Astrocyte (in vitro differentiated cells and primary cell): ENCODE measurements at places on chromosomes 11 and 22. TPM values are rescaled to one million over a fixed set of nuclear protein-coding genes. Genes with fewer than 3 reads are reported as not detected.

MRGPRE gene
- not detected in 2 replicates for total RNA-seq

PDE2A gene
- total RNA-seq: 0.75 and 0.82 TPM in 2 replicates

DNA sequence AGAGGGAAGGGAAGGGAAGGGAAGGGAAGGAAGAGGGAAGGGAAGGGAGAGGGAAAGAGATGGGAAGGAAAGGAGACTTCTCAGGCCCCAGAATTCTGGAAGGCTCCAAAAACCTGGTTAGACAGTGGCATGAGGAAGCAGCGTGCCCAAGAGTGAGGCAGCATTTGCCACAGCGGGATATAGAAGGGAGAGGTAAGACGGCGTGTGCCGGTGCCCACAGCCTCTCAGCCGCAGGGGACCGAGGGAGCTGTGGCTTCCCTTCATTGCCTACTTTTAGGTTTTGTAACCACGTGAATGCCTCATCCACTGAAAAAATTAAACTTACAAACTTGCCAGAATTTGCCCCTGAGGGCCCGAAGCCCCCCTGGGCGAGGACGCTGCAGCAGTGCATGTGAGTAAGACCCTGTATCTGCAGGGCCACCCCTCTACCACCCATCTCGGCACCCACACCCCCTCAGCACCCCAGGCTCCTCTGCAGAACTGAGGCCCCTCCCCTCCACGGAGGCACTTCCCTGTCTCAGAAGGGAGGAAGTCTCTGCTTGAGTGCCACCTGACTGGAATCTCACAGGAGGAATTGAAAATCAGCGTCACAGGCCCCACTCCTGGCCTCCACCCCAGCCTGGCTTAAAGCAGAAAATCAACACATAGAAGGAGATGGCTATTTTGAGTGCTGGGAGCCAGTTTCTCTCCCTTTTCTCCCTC is 58.1 kb downstream of the LINC01488 start:
- no peaks in the 10 kb centered on the region for H3K27me3 ChIP-seq
- no peaks in the 10 kb centered on the region for H3K36me3 ChIP-seq
- no peak for DNase-seq
- H3K4me3 ChIP-seq: no peak overlapping the region
- peaks cover 9% of the 10 kb centered on the region for H3K4me1 ChIP-seq

APOA5 gene
- not detected in 2 replicates for total RNA-seq

DNA sequence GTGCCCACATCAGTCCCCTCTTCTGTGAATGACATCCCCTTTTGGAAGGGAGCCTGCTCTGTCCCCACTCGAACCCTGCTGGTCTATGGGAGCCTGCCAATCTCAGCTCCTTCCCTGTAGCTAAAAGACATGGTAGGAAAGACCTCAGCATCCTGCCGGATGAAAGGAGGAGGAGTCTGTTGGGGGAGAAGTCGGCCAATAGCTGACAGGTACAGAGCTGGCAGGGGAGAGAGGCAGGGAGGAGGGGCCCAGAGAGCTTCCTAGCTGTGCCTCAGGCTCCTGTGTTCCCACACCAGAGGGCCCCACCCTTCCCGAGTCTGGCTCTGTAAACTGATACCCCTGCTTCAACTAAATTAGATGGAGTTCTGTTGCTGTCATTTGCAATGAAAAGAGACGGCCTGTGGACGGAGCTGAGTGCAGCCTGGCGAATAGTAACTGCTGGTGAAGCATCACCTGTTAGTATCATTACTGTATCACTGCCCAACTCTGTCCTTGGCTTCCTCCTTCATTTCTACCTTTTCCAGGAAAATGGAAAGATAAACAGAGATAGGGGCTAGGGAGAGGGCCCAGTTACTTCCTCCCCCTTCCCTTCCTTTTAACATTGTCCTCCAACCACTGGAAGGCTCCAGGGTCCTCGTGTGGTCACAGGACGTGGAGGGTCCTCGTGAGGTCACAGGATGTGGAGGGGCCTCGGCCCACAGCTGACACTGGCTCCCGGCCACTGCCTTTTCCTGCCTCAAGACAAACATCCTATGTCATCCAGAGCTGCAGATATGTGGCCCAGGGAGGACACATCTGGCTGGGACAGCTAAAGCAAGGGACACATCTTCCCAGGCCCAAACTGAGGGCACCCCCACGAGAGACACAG is 15.1 kb downstream of the FXYD6 start:
- H3K4me1 ChIP-seq: no peaks in the 10 kb centered on the region
- H3K27ac ChIP-seq: no peak overlapping the region
- H3K36me3 ChIP-seq: no peaks in the 10 kb centered on the region

DNA sequence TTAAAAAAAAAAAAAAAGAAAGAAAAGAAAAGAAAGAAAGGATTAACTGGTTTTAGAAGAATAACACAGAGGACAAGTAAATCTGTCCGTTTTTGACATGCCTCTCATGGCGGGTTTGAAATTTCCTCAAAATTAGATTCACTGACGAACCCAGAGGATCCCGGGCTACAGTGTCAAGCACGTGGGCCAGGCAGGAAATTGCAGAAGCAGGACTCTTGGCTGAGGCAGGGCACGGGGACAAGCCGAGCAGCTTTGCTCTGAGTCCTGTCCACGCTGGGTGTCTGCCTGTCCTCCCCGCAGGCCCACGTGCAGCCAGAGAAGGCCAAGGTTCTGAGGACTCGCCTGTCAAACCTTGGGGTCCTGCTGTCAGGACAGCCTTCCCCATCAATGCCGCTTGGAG is 24.7 kb downstream of the GAL start:
- H3K36me3 ChIP-seq: no peaks in the 10 kb centered on the region
- no peak for DNase-seq
- no peak overlapping the region for H3K27ac ChIP-seq
- H3K4me1 ChIP-seq: no peaks in the 10 kb centered on the region
- no peak overlapping the region for H3K4me3 ChIP-seq
- H3K27me3 ChIP-seq: peaks cover 43% of the 10 kb centered on the region

DNA sequence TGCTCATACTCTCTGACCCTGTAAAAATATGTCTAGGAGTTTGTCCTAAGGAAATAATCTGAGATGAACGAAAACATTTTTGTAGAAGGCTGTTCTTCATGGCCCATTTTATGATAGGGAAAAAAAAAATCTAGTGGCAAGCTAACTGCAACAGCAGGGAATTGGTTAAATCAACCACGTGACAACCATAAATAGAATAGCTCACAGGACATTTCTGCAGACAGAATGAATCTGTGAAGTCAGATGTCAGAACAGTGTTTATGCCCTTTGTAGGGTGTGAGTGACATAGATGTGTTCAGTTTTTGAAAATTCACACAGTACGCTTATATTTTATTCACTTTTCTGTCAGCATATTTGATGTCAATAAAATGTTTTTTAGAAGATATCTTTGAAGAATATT is 16.1 kb downstream of the ARHGAP1 start:
- H3K36me3 ChIP-seq: peaks cover 13% of the 10 kb centered on the region
- DNase-seq: no peak

DNA sequence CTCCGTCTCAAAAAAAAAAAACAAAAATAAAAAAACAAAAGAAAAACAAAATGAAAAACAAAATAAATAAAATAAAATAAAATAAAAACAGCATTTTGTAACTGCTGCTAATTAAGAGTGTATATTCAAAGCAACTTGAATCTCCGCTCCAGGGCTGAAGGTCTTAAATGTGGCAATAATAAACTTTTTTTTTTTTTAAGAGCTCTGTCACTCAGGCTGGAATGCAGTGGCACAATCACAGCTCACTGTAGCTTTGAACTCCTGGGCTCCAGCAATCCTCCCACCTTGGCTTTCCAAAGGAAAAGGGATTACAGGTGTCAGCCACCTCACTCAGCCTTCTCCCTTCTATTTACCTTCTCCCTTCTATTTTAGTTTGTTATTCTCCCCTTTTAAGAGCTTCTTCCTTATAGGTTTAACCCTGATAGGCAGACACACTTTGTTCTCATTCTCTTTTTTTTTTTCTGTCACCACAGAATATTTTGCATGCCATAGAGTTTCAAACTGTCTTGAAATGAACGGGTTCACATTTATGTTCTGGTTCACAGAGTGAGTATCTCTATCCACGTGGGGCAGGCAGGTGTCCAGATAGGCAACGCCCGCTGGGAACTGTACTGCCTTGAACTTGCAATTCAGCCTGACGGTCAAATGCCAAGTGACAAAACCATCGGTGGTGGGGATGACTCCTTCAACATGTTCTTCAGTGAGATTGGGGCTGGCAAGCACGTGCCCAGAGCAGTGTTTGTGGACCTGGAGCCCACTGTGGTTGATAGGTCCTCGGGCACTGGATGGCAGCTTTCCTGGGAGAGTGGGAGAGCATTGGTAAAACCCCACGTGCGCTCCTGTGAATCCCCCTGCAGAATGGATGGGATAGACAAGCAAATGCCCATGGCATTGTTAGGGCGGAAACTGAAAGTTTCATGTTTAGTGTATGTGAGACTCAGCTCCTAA is 19.4 kb downstream of the LRRC74B start:
- no peak for DNase-seq
- H3K36me3 ChIP-seq: no peaks in the 10 kb centered on the region
- H3K4me1 ChIP-seq: no peaks in the 10 kb centered on the region
- no peaks in the 10 kb centered on the region for H3K27me3 ChIP-seq
- no peak overlapping the region for H3K4me3 ChIP-seq

DNA sequence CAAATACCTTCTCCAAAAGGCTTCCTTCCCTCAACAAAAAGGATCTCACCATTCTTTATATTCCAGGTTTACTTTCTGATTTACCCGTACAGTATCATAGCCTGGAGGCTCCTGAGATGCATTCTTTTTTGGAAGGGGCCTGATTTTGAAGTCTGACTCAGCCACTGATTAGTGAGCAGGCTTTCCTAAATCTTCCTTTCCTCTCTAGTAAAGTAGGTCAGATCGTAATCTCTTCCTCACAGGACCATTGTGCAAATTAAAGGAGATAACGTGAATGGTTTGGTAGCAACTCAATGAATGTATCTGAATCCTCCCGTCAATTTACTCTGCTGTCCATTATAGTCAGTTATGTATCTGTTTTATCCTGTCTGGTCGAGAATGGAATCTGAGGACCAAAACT is 227.7 kb upstream of the ANO5 start:
- no peak overlapping the region for H3K27ac ChIP-seq
- DNase-seq: no peak
- H3K27me3 ChIP-seq: no peaks in the 10 kb centered on the region
- no peaks in the 10 kb centered on the region for H3K4me1 ChIP-seq
- H3K4me3 ChIP-seq: no peak overlapping the region

DNA sequence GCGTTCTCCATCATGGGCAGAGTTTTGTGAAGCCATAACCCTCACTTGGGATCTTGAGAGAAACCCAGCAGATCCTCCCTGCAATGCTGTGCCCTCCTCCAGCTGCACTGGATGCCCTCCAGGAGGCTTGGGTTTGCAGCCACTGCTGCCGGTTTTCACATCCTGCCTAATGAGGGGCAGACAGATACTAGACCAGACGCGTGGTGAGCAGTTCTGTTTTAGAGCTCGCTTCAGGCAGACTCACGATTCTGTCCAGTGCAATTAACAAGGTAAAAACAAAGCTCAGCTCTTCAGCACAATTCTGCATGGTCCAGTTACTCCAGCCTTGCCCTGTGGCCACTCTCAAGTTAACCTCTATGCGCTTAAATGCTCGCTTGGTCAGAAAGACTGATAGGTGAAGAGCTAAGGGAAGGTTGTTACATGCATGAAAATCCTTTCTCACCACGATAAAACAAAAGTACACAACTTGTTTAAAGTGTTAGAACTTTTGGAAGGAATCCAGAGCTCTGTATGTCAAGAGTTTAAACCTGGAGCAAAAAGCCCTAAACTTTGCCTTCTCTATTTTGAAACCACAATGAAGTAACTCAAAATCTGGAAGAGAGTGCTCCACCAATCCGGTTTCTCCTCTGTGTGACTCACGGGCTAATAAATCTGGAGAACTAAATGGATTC is 292.3 kb upstream of the FAT3 start:
- no peak overlapping the region for H3K4me3 ChIP-seq
- DNase-seq: peak; percentile 25
- H3K27me3 ChIP-seq: no peaks in the 10 kb centered on the region
- H3K4me1 ChIP-seq: no peaks in the 10 kb centered on the region
- no peak overlapping the region for H3K27ac ChIP-seq
